ENCODE measurements at places on chromosomes 2 and 18.

GRCh38 chr2:44700824-44701223 lies 240.7 kb upstream of the SIX3 start:
- no peak for DNase-seq

GRCh38 chr2:24365051-24365450 lies 4.7 kb upstream of the ITSN2 start:
- no peak for DNase-seq

- no peak for DNase-seq
Observed at GRCh38 chr2:214995409-214995808, 143.0 kb downstream of the ABCA12 start.

GRCh38 chr2:116585669-116586327 lies 1228.7 kb upstream of the DDX18 start:
- no peak for DNase-seq
